ENCODE measurements at places on chromosomes 13 and 19. TPM values are rescaled to one million over a fixed set of nuclear protein-coding genes. Genes with fewer than 3 reads are reported as not detected.
A peak's percentile ranks its signal among the peaks of the same experiment; 100 is the strongest.

The PSG4 gene
- 171 TPM for polyA plus RNA-seq

The ZNF541 gene
- 0.02 TPM for polyA plus RNA-seq

The ATP4A gene
- not detected for polyA plus RNA-seq

The ZNF615 gene
- 6.2 TPM for polyA plus RNA-seq

GRCh38 chr19:58059003-58059670 is at the start of gene ZNF135:
TSS of gene ZNF135 (plus strand) at chr19:58059282. CDS start at chr19:58060003, 721 bp downstream.
- H3K36me3 ChIP-seq = no peaks in the 10 kb centered on the region
- no peaks in the 10 kb centered on the region for H3K27me3 ChIP-seq
- H3K27ac ChIP-seq = peak within 1 kb of the TSS; percentile 59
- peak; percentile 86 for DNase-seq
- H3K4me3 ChIP-seq = peak within 1 kb of the TSS; percentile 56

DNA sequence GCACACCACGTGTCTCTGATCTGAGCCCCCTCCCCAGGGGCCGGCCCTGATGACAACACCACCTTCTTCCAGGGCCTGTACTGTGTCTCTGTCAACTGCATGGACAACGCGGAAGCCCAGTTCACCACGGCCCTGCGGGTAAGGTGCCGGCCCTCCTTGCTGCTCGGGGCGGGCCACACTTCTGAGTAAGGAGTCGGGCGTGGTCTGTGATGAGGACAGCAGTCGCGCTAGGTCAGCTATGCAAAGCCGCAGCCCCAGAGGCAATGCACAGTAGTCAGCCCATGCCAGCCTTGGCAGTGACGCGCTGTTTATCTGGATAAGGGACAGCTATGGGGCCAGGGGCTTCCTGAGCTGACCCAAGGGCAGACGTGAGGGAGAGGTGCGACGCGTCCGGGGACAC is 24.6 kb downstream of the MAU2 start:
- DNase-seq = no peak
- no peaks in the 10 kb centered on the region for H3K27me3 ChIP-seq
- peaks cover 49% of the 10 kb centered on the region for H3K36me3 ChIP-seq

DNA sequence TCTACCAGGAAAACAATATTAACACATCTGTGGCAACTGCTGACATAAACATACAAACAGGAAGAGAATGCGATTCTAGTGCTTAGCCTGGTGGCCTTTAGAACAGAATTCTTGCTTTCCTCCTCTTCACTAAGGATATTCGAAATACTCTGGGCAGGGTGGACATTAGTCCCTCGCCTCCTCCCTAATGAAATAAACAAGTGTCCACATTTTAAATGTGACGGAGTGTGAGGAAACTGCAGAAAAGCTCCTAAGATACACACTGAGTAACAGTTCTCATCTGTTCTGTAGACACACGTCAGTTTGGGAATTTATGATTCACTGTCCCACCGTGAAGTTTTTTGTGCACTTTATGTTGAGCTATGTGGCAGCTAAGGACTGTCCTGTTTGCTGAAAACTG is 639 bp downstream of the STARD13 start:
- H3K27me3 ChIP-seq = no peaks in the 10 kb centered on the region
- DNase-seq = no peak
- H3K4me3 ChIP-seq = peak overlapping the region; percentile 75
- peaks cover 14% of the 10 kb centered on the region for H3K4me1 ChIP-seq

GRCh38 chr19:5983367-5983955 is 5.5 kb upstream of the RANBP3 start:
- no peaks in the 10 kb centered on the region for H3K27me3 ChIP-seq
- no peak overlapping the region for H3K4me3 ChIP-seq
- DNase-seq = peak; percentile 50
- H3K4me1 ChIP-seq = peaks cover 12% of the 10 kb centered on the region

Data from fibroblast of lung (primary cell).